ENCODE measurements at places on chromosomes 2 and 18.

DNA sequence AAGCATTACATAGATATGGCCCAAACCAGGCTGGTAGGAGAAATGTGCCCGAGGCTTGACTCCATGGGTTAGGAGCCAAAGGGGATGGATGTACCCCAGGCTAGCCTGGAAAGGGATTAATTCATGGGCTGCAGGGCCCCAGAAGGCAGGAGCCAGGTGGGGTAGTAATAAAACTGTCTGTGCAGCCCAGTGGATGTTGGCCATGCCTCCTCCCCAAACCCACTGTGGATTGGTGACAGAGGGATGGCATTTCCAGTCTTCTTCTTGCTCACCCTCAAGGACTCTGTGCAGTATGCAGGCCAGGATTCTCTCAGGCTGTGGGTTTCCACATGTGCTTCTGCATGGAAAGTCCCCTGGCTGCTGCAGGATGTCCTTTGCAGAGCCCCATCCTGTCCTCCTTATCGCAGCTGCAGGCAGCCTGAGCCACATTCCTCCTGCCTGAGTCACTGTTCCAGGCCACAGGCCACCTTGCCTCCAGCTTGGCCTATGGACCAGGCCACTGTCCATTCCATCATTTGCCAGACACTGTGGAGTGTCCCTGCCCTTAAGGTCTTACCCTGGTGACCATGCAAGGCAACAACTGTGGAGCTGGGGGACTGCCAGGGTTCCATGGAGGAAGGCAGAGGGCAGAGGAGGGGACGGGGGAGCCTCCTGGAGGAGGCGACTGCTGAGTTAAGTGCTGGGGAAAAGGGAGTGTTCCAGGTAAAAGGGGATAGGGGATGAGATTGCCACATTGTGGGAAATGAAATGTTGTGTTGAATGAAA lies 38.9 kb downstream of the INO80C start:
- DNase-seq = no peak

DNA sequence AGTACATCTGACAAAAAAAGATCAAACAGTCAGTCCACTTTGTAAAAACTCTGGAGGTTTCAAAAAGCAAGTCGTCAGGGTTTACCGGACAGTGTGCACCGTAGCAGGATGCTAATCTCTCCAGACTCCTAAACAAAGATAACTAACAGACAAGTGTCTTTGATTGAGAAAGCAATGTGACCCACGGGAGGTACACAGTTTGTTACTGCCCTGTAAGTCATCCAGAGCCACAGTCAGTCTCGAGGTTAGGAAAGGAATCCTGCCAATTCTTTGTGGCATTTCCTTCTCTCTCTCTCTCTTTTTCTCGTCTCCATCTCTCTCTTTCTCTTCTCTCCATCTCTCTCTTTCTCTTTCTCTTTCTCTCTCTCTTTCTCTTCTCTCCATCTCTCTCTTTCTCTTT lies 42.8 kb downstream of the LRRTM4 start:
- no peak for DNase-seq

- DNase-seq = no peak
Measured at GRCh38 chr18:69999656-70000055, 52.0 kb upstream of the CD226 start.

DNA sequence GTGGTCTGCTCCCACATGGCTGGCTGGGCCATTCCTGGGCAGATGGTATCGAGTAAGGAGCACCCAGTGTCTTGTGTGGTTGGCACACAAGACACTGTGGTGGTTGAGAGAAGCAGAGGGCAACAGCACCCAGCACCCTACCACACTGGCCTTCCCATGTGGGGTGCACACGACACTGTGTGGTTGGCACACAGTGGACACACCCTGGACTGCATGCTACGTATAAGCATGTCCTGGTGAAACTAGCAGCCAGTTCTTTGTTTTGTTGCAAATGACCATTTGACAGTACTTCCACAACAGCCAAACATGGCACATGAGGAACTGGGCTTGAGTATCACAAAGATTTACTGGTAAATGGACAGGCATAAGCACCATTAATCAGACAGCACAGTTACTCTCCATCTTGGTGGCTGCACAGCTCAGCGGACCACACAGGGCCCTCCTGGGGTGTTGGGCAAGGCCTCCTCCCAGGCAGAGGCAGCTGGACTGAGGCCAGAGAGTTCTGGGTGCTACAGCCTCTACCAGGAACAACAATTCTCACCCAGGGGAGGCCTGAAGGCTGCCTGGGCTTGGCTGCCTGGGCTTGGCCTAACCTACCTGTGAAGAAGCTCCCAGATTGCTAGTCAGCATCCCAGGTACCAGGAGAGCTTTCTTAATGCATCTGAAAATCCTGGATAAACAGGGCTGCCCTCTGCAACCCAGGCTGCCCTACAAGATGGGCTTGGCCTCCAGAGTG lies 59.3 kb upstream of the ALPP start:
- peak; percentile 15 for DNase-seq

DNA sequence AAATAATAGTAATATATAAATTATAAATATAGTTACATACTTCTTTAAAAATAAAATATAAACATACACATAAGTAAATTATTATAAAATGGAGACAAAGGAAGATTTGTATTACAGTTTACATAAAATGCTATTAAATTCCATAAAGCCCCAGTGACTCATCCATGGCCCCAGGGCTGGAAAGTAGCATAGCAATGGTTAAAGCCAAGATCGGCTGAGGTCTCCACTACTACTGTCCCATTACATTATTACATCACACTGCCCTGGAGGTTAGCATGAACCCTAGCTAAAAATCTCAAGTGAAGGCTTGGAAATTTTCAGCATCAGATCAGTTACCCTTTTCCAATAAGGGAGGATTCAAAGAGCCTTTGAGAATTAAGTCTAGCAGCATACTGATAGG lies 936.2 kb downstream of the DSC3 start:
- DNase-seq = no peak

GRCh38 chr2:209806318-209806717 lies 34.7 kb downstream of the UNC80 start:
- no peak for DNase-seq

- DNase-seq = no peak
Measured at GRCh38 chr18:55981712-55982475, 393.9 kb upstream of the TCF4 start.

DNA sequence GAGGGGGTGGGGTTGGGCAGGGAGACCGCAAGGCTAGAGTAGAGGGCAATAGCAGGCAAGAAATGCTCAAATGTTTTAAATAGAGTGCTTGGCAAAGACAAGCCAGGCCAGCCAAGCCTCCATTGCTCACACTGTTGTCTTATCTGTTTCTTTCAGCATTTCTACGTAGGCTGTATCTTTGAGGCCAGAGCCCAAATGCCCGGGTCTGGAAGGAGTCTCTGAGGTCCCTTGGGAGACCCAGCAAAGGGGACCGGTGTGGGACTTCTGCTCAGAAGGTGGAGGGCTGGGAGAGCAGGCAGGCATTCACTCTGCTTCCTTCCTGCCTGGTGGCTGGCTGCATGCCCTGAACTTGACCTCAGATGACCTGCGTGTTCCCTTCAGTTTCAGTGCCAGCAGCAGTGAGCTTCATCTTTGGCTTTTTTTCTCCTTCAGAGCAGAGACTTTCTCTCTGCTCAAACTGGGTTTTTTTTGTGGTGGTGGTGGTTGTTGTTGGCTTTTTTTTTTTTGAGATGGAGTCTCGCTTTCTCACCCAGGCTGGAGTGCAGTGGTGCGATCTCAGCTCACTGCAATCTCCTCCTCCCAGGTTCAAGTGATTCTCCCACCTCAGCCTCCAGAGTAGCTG lies 13.7 kb upstream of the TET3 start:
- DNase-seq = peak; percentile 49

DNA sequence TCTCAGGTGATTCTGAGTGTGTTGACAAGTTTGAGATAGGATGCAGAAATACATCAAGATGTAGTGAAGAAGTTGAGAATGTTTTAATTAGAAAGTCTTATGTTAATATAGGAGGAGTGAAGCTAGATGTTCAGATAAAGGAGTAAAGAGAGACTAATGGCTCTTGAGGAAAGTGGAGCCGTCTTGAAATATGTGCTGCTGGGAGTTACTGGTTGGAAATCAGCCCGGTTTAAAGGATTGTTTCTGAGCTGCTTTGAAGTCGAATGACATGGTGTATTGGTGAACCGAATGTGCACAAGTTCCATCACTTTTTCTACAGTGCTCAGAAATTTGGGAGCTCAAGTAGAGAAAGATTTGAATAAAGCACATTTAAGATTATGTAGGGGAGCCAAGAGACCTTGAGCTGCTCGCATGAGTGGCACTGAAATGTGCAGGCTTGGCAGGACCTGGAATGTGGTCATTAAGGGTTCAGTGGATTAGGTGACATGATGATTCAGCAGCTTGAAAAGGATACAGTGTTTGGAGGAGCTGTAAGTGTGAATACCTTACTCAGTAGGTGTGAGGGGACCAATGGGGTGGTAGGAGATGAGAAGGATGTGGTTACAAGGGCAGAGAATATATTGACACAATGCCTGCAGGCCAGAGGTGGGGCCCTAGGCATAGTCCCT lies 68.6 kb downstream of the CAB39 start:
- DNase-seq = peak; percentile 57

DNA sequence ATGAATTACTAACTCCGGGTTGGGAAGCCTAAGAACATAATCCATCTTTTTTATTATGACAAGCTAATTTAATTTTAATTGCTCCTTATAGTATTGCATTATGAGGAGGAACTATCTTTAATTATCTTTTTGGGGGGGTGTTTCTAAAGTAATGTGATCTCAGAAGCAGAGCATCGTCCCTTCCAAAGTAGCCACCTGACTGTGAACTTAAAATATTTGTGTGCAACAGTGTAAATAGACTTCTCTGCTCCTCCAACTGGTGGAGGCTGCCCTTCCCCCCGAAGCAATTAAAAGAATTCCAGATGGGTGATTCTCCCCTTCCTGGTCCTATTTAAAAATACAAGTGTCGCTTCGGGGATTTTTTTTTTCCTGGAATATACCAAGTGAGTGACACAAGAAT lies 55.7 kb downstream of the TCF7L1 start:
- no peak for DNase-seq

DNA sequence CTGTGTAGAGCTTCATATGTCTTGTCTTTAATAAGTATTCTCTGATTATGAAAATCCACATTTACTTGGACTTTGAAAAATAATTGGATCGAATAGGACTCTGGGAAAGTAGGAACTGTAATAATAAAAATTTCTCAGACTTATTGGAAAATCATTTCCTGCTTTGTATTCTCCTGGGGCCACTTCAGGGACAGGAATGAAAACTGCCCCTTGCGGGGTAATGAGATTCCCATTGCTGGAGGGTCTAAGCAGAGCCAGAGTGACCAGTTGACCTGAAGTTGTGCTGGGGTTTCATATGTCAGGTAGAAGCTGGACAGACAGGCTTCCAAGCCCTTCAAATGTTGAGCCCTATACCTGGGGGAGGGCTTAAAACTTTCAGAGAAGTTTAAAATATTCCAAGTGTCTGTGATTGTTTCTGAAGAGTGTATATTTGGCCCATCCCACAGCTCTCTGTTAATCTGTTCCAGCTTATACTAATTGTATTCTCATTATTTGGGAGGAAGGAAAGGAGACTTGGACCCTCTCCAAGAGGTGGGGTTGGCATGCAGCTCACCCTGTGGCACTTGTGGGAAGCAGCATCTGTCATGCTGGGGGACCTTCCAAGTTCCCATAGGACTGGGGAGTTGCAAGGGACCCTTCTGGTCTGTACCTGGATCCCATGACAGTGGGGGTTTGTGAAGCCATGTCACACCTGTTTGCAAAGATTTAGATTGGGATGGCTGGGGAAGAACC lies 268.7 kb upstream of the ATP5MC3 start:
- no peak for DNase-seq

- DNase-seq = no peak
Measured at GRCh38 chr2:133521146-133521745, 47.0 kb downstream of the NCKAP5 start.

DNA sequence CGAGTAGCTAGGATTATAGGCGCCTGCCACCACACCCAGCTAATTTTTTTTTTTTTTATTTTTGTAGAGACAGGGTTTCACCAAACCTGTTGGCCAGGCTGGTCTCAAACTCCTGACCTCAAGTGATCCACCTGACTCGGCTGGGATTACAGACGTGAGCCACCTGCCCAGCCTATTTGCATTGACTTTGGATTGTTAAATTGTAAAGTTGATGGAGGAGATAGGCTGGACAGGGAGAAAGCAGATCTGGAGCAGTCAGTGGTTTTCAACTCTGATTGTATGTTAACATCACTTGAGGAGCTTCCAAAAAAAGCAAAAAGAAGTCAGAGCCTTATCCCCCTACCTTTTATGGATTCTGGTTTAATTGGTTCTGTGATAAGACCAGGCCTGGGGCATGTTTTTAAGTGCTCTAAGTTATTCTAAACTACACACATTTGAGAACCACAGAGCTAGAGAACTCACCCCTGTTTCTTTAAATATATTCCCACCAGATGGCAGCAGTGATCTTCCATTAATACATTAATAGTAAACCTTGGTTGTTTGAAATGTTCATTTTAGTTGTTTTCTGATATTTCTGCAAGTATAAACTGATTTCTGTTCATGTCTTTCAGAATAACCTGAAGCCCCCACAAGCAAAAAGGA lies 7.5 kb downstream of the C2orf49 start:
- DNase-seq = no peak

DNA sequence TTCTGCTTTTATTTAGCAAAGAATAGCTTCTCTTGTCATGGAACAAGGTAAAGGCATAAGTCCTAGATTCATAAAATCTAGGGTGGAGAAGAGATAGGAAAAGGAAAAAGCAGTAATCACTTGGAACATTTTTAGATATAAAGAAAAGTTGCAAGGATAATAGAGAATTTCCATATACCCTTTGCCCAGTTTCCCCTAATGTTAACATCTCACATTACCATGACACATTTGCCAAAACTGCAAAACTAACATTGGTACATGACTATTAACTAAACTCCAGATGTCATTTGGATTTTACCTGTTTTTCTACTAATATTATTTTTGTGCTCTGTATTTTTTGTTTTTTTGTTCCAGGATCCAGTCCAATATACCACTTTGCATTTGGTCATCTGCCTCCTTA lies 265.1 kb downstream of the ETAA1 start:
- DNase-seq = no peak

- DNase-seq = no peak
Measured at GRCh38 chr2:31319406-31320175, 85.6 kb downstream of the EHD3 start.

GRCh38 chr18:48826271-48826670 lies 124.5 kb downstream of the SMAD7 start:
- peak; percentile 2 for DNase-seq

DNA sequence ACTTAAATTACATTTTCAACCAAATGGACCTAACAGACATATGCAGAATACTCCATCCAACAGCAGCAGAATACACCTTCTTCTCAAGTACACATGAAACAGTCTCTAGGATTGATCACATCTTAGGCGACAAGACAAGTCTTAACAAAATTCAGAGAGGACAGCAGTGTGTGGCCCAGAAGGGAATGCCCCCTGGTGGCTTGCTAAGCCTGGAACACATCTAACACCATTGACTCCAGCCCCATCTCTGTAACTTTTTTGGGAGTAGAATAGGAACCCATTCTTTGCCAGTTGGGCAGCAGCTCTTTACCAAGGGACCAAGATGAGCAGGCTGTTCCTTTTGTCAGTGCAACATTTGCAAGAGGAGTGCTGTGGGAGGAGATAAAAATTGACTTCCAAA lies 249.9 kb downstream of the PLCL1 start:
- peak; percentile 28 for DNase-seq

DNA sequence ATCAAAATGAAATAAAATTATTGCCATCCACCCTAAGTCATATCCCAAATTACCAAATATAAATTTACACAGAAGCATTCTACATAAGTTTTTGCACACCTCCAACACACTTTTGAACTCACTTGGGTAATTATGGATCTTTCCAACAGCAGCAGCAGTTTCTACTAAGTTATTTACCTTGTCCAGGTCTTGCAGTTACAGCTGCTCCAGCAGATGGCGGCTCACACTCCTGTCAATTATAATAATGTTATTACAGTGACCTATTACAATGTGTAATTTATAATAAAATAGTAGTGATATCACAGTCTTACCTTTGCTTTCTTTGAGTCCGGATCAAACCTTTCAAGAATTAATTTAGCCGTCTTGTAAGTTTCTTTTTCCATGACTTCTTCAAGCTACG lies 37.9 kb downstream of the LNPK start:
- no peak for DNase-seq
